ENCODE measurements at places on chromosomes 7 and 10. TPM values are rescaled to one million over a fixed set of nuclear protein-coding genes. Genes with fewer than 3 reads are reported as not detected.

Gene COL28A1
- 0.16 TPM for total RNA-seq

Gene C10orf105
- under 0.01 TPM for total RNA-seq

Gene TRIL
- 2.1 TPM for total RNA-seq

Gene SPDYE6
- total RNA-seq: not detected

Gene NRCAM
- 0.17 TPM for total RNA-seq

Gene SCIN
- total RNA-seq: not detected

Gene PNLIPRP1
- total RNA-seq: not detected

Measured in bronchial smooth muscle cell (primary cell).